ENCODE measurements at places on chromosomes 13 and 19.

GRCh38 chr13:52615812-52616211, 26.4 kb upstream of the HNRNPA1L2 start:
- DNase-seq = no peak

GRCh38 chr13:34372581-34372980, 554.6 kb downstream of the RFC3 start:
- no peak for DNase-seq

- DNase-seq = no peak
Measured at GRCh38 chr19:40692212-40692551, 1.7 kb upstream of the NUMBL start.

DNA sequence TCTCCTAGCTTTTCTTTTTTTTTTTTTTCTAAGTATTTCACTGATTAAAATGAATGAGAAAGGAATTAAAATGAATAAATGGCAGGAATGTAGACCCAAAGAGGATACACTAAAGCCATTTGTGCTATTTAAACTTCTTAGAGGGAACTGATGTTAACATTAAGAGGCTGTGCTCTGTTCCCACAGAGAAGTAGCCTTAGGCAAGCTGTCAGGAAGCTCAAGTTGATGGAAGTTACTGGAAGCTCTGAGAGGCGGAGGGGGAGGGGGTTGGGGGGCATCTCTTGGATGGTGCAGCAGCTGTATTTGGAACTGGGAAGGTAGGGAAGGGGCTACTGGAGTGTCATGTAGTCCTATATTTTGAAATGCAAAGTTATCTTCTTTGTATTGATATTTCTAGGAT, 168.2 kb downstream of the DNAJC15 start:
- no peak for DNase-seq

DNA sequence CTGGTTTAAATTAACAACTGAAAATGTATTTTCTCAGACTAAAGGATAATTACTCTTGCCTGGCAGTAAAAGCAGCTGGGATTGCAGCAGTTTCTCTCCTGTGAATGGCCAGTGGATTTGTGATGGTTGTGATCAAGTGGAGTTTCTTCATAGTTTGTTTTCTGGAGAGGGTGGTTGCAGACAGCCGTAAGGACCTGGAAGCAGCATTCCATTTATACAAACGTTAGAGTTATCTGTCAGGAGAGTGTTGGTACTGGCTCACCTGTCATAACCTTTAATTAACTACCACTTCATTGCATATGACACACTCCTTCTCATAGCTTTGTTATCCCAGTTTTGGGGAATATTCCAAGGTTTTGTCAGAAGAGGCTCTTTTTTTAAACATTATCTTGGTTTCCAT, 258.4 kb upstream of the SLC10A2 start:
- DNase-seq = no peak

DNA sequence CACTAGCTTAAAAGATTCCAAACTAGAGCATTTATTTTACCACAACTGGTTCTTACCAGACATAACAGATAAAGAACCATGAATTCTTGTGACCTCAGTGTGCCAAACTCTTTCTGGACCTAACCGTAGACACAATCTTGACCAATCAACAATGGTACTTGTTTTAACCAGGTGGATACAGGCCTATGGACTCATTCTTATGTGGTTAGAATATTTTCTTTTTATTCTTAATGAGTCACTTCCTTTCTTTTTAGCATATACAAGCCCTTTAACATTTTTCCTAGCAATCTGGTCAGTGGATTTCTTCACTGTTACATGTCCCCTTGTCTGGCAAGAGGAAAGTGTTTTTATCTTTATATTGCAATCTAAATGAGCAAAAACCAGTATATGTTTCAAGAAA, 792.1 kb upstream of the SPRY2 start:
- DNase-seq = no peak

DNA sequence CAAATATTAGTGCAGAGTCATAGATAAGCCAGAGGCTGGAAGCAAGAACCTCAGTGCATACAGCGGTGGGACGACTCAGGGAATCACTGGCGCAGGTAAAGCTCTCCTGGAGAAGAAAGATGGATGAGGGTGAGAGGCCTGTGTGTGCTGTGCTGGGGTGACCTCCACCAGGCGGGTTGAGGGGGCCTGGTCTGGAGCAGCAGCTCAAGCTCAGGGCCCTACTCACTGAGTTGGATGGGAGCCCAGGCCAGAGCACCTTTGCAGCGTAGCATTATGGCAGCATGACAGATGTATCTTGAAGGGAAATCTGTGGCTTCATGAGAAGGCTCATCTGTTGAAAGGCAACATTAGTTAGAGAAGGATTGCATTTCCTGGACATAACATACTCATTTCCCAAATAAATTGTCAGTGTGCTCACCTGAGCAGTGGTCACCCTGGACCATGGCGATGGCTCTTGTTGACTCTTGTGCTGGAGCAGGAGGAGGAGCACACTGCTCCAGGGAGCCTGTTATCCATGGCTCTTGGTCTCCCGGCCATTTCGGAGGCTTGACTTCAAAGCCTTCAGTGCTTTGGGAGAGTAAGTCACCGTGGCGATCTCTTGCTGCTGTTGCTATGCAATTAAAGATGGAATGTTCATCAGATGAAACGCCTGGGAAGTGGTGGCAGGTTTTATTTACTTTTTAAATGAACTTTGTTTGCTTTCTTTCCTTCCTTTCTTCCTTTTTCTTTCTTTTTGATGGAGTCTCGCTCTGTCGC, 25.0 kb downstream of the HNRNPM start:
- DNase-seq = no peak

DNA sequence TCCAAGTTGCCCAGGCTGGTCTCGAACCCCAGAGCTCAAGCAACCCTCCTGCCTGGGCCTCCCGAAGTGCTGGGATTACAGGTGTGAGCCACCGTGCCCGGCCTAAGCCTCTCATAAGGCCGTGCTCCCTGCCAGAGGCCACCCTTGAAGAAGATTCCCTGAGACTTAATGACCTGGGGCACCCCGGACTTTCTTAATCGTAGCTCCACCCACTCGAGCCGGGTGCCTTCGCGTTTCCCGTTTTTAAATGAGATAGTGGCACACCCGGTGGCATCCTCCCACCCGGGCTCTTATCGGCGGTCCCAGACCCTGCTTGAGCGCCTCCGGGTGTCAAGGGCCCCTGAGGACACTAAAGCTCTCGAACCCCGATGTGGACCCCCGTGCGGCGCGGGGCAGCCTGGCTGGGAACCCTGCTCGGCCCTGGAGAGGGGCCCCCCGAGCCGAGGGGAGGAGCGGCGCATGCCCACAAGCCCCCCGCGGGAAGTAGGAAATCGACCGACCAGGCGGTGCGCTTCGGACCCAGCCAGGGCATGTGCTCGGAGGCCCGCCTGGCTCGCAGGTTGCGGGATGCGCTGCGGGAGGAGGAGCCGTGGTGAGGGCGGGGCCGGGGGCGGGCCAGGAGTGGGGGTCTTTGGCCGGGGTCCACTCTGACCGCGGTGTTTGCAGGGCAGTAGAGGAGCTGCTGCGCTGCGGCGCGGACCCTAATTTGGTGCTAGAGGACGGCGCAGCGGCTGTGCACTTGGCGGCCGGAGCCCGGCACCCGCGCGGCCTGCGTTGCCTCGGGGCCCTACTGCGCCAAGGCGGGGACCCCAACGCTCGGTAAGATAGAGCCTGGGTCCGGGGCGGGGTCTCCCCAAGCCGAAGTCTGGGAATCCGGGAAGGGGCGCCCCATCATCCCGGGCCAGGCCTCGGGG, at the start of gene ANKLE1:
Gene ANKLE1 (plus strand): TSS at position 511 of the 914 bp plus-strand sequence. CDS start 20 bp downstream, at position 531.
- no peak for DNase-seq

DNA sequence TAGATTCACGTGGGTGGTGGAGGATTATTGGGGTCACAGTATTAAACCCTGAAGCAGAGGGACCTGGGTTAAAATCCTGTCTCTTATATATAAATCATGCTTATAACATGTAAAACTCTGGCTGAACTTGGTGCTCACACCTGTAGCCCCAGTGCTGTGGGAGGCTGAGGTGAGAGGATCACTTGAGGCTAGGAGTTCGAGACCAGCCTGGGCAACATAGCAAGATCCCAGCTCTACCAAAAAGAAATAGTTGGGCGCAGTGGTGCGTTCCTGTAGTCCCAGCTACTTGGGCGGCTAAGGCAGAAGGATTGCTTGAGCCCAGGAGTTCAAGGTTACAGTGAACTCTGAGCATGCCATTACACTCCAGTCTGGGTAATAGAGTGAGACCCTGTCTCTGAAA, 2.4 kb downstream of the ZNF805 start:
- DNase-seq = no peak

DNA sequence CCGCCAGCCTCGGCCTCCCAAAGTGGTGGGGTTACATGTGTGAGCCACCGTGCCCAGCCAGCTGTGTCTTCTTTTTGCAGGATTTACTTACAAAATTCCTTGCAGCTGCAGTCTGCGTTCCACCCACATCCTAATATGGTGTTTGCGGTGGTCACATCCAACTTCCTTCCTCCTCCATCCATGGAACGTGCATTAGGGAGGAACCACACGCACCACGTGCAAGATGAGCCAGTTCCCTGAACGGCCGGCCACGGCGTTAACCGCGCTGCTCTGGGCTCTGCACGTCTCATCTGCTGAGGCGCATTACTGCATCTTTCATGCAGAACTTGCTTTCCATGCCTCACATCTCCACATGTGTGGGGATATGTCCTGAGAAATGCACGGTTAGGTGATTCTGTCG, 13.0 kb upstream of the SIGLEC11 start:
- no peak for DNase-seq

- DNase-seq = no peak
Measured at GRCh38 chr19:34838248-34838647, 65.2 kb upstream of the ZNF599 start.

DNA sequence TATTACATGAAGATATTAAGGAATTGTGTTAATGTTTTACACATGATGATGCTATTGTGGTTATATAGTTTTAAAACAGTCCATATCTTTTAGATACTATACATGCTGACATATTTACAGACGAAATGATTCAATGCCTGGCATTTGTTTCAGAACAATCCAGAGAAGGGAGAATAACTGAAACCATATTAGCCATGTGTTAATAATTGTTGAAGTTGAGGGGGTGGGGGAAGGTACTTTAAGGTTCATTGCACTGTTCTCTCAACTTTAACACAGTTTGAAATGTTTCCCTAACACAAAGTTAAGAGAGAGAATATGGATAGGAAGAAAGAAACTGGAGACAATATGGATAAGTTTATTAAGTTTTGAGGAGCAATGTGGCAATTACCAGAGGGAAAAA, 5.8 kb downstream of the CRYL1 start:
- no peak for DNase-seq

DNA sequence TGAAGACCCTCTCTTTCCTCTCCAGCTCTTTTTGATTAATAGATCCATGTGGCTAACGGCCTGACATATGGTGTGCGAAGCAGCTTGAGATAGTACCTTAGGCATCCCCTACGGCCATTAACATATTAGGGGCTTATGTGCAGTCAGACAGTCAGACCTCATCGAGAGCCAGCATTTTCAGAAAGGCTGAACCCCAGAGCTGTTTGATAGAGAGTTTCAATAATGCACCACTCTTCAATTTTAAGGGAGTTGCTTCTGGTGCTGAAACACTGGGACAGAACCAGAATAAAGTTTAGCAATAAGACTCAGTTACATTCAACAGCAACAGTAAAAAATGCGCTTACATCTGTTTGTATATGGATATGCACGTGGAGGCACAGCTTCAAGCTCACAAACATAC, 10.8 kb downstream of the POU4F1 start:
- DNase-seq = no peak

DNA sequence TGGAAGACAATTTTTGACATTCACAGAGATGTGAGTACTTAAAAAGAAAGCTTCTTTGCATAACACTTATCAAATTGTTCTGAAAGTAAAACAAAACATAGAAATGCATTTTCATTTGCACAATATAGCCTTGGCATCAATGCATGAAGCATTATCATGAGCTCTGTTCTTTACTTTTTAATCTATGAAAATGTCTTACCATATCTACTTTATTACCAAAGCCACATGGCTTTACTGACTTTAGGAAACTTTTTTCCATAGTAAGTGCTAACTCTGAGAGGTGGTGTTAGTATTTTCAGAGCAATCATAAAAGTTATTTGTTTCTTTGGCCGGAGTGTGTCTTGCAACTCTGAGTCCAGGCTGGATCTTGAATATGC, 10.5 kb downstream of the TNFRSF19 start:
- DNase-seq = no peak

DNA sequence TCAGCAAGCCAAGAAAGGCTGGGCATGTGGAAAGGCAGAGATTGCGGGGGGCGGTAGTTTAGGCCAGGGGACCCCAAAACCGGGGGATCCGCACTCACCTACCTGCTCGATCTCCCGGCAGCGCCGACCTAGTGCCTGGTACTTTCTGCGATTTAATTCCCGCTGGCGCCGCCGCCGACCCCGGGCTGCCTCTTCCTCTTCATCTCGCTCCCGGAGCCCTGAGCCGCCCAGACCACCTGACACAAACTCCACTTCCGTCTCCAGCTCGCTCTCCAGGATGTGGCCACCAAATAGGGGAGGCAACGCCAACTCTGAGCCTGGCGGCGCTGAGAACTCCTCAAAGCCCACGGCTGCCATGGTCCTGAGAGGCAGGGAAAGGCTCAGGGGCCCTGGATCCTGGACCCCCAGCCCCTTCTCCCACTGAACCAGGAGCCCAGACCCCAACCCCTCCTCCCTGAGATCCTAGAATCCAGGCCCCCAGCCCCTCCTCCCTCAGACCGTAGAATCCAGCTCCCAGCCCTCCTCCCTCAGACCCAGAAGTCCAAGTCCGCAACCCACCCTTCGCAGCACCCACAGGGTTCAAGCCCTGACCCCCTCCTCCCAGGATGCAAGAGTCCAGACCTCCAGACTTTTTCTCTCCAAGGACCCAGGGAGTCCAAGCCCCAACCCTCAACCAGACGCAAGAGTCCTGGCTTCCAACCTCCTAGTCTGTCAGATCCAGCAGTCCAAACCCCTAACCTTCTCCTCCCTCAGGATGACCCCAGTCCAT, 933 bp downstream of the TFPT start:
- DNase-seq = no peak

GRCh38 chr19:8321986-8322637, 816 bp downstream of the RPS28 start:
- no peak for DNase-seq

- no peak for DNase-seq
Measured at GRCh38 chr13:33723365-33723764, 94.6 kb upstream of the RFC3 start.

GRCh38 chr13:94548382-94548781, 47.6 kb downstream of the TGDS start:
- DNase-seq = no peak

DNA sequence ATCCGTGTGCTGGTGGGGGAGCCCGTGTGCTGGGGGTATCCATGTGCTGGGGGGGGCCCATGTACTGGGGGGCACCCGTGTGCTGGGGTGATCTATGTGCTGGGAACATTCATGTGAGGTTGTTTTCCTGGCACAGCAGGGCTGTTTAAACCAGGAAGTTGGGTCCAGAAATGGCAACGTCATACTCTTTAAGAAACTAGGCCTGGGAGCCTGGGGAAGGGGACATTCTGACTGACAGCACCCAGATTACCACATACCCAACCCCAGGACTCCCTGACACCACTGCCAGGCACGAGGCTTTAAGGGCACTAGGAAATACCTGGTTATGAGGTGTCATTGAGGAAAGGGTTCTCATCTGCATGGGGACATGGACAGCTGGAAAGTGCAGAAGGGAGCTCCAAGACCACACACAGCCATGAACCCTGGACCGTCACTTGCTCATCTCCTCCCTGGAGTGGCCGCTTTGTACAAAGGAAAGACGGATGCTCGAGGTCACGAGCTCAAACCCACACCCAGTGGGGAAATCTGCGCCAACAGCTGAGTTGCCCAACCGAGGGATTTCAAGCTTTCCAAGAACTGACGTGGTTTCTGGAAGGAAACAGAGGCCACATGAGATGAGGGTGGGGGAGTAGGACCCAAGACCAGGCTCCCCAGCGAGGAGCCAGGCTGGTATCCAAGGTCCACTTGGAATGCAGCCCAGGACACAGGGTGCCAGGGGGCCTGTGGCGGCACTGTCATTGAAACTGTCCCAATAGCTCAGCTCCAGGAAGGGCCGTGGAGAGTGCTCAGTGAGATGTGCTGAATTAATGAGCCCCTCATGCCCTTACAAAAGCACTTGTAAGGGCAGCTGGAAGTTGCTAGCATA, 40.9 kb downstream of the RAB20 start:
- DNase-seq = no peak

Data from HS-5 (cell line).